Activated CD8-positive, alpha-beta T cell treated with anti-CD3 and anti-CD28 coated beads for 36 hours (primary cell): ENCODE measurements at places on chromosomes 2 and 18.

- DNase-seq, result no peak
Measured at GRCh38 chr2:166115589-166115988, 12.2 kb downstream of the SCN1A start.

GRCh38 chr2:44131177-44131576, 37.5 kb upstream of the PPM1B start:
- no peak for DNase-seq

DNA sequence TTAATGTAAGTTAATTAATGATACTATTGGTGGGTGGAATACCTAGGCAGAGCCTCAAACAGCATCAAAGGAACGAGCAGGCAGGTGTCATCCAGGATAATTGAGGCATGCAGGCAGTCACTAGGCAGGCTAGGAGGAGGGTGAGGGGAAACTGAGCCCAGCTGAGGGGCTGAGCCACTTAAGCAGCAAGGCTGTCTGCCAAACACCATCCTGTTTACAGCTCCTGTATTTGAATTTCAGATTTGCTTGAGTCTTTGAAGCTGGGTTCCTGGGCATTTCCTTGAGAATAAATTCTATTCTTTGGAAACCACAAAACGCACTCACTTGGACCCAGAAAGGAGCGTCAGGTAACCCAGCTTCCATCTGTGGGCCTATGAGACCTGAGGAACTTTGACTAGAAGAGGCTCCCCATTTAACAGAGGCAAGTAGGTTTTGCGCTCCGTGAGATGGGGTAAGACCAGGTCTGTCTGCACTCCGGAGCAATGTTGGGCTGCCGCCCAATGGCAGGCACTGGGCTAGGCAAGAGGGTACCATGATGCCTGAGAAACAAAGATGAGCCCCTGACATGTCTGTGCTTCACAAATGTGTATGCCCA, 2.0 kb downstream of the EDAR start:
- peak; percentile 57 for DNase-seq

- DNase-seq, result no peak
Measured at GRCh38 chr2:218296847-218297246, 4.5 kb upstream of the TMBIM1 start.

- DNase-seq, result no peak
Measured at GRCh38 chr2:11405599-11406266, 60.2 kb downstream of the E2F6 start.

- DNase-seq, result no peak
Measured at GRCh38 chr2:151824886-151825285, 3.3 kb downstream of the ARL5A start.

- no peak for DNase-seq
Measured at GRCh38 chr2:16244153-16244965, 304.0 kb downstream of the MYCN start.
